ENCODE measurements at places on chromosomes 6 and 20. TPM values are rescaled to one million over a fixed set of nuclear protein-coding genes. Genes with fewer than 3 reads are reported as not detected.

Gene MUC21
- total RNA-seq: not detected

DNA sequence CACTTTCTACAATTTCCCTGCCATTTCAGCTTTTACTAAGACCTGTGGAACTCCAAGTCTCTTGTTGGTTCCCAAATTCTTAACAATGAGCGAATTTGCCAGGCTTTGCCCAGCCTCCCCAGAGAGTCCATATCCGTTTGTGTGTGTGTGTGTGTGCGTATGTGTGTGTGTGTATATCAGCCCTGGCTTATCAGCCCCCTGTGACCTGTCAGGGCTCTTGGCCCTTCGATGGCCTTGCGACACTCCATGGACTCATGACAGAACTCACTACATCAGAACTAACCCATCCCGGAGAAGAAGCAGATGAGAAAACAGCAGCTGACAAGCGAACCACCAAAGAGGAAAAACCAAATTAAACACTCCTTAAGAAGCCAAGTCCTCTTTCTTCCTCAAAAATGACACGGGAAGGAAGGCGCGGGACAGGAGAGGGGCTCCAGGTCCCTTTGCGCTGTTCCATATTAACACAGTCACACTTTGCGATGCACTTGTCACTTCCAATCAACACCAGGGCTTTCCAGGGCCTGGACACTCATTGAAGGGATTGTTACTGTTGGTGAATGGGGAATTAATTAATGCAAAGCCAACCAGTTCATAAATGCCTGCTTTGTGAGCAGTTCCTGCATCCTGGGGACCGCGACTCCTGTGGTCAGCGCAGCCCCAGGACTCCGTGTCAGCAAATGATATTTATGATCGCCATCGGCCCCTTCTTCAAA, 524.0 kb downstream of the CD83 start:
- DNase-seq: no peak

DNA sequence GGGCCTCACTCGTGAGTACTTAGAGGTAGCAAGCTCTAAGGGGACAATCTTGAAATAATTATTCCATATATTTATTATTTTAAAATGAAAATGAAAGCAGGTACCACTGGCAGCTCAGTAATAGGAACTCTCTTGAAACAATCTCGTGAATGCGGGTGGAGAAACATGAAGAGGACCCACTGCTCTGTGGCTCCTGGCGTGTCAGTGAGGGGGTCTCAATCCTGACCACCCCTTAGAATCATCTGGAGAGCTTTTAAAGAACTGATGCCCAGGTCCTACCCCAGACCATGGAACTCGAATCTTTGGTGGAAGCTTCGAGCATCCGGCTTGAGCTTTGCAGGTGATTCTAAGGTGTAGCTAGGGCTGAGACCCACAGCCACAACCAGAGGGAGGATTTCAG, 23.9 kb upstream of the PXDC1 start:
- DNase-seq: no peak

DNA sequence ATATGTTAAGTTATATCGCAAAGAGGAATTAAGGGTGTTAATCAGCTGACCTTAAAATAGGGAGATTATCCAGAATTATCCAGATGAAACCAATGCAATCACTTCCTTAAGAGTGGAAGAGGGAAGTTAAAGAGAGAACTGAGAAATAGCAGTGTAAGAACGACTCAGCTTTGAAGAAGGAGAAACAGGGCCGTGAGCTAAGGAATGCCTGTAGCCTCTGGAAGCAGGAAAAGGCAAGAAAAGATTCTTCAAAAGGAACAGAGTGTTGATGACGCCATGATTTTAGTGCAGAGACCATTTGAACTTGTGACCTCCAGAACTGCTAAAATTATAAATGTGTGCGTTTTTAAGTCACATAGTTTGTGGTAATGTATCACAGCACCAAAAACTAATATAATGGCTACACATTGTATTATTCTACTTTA, 32.7 kb downstream of the ILRUN start:
- no peak for DNase-seq

All from suprapubic skin (tissue), 4 donors.